AG08395 (cell line): ENCODE measurements at places on chromosomes 2 and 18.

- DNase-seq = peak; percentile 80
Measured at GRCh38 chr2:54572262-54572635, 116.1 kb downstream of the SPTBN1 start.

- peak; percentile 41 for DNase-seq
Measured at GRCh38 chr2:234587341-234588053, 90.6 kb upstream of the ARL4C start.

GRCh38 chr2:88167740-88168139 is 2.4 kb upstream of the THNSL2 start:
- no peak for DNase-seq

DNA sequence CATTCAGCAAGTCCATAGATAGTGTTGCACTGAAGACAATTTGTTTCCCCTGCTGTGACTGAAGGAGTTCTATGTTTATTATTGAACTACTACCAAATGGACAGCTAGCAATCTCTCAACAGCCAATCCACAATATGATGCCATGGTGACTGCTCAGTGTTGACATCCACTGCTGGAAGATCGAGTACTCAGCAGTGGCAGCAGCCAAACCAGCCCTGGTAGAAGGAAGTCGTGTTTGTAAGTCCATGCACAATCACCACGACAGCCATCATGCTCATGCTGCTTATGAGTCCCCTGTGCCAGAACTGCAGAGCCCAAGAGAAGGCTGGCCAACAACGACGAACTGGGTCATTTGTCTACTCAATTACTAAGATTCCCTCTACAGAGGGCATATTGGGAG is 66.4 kb downstream of the OSR1 start:
- no peak for DNase-seq

DNA sequence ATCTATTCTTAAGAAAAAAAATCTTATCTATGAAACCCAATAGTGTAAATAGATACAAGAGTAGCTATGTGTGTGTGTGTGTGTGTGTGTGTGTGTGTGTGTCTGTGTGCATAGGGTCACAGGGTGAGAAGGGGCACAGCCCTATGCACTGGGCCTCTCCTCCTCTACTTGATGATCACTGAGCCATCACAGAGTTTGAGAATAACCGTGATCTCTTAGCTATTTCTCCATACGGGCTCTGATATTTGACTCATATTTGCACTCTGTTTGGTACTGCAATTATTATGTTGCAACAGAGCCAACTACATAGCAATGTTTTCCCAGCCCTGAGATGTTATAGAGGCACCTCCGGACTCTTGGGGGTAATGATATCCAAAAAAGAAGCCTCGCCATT is 28.8 kb upstream of the SLC40A1 start:
- DNase-seq = peak; percentile 10

GRCh38 chr2:115161081-115161770 is 718.8 kb downstream of the DPP10 start:
- no peak for DNase-seq

DNA sequence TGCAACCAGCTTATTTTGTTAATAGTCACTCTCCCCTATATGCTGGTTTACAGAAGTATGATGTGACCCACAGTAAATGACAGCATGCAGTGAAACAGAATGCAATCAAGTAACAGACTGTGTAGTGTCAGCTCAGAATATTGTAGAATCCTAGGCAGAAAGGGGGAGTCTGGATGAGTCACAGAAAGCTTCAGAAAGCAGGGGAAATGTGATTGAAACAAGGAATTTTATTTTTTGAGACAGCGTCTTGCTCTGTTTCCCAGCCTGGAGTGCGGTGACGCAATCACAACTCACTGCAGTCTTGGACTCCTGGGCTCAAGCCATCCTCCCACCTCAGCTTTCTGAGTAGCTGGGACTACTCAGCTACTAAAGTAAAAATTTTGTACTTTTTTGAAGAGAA is 219.9 kb upstream of the FBXO11 start:
- DNase-seq = peak; percentile 18

DNA sequence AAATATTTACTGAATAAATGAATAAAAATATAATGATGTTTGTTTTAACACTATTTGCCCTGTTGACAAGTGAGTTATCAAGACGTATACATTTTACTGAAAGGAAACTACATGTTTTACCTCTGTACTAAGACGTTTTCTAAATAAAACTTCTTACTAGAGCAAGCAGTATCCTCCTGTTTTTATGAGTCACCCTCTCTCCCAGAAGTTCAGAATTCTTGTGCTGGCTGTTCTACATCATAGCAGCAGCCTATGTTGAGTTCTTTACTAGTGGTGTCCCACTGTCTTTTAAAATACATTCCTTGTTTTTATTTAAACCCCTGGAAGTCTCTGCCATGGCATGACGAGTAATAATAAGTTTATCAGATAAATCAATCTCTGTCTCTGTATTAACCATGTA is 297.4 kb downstream of the CALCRL start:
- no peak for DNase-seq

- DNase-seq = peak; percentile 46
Measured at GRCh38 chr18:8813611-8814010, 108.3 kb downstream of the MTCL1 start.

DNA sequence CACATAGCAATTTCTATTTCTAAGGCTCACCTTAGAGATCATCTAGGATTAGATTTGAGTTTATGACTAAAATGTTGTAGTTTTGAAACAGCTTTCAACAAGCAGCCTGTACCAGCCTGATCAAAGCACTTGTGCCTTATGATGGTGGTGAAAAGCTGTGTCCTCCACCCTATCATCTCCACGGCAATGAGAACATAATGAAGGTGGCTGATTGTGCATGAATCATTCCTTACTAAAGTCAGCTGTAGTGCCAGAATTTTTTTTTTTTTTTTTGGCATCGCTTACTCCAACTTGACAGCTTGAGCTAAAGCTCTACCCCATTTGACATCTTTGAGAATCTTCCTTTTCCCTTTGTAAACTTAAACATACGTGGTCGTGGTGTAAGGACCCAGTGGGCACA is 86.0 kb downstream of the DCC start:
- DNase-seq = no peak

- DNase-seq = no peak
Measured at GRCh38 chr2:46843316-46843715, 72.3 kb downstream of the MCFD2 start.

DNA sequence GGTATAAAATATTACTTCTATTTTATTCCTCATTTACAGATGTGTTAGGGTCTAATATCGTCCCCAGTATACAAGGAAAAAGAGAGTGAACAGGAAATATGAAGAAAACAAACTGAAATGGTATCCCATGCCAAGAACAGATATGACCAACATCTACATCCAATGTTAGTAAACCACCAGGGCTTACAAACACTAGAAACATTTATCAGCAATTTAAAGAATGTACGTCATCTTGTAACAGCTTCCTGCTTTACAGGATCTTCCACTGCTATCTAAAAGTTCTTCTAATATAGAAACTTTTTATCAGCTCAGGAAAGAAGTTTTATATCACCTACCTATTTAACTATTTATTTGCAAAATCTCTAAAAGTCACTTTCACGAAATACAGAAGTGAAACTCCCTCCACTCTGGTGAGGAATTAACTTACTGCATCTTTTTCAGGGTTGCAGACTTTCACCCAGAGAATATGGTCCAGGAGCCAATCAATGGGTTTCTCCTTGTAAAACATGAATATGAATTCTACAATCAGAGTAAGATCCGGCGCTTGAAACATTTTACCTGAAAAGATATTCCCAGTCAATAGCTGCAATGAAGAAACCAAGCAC is 35.2 kb downstream of the UNC50 start:
- no peak for DNase-seq

- DNase-seq = peak; percentile 60
Measured at GRCh38 chr2:10658041-10658913, 31.5 kb downstream of the NOL10 start.

DNA sequence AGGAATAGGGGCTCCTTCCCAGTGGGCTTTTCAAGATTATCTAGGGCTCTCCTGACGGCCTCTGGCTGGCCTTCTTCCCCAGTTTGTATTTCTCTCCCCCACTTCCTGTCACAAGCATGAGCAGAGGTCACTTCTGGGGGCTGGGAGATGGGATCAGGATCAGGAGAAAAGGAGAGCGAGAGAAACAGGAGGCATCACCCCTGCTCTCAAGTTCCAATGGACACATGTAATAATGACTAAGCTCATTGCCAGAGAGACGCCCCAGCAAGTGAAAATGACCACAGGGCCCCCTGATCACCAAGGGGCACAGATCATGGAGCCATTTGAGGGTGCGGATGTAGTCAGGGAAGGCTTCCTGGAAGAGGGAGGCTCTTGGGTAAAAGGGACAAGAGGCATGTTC is 92.1 kb downstream of the SMAD7 start:
- DNase-seq = no peak

DNA sequence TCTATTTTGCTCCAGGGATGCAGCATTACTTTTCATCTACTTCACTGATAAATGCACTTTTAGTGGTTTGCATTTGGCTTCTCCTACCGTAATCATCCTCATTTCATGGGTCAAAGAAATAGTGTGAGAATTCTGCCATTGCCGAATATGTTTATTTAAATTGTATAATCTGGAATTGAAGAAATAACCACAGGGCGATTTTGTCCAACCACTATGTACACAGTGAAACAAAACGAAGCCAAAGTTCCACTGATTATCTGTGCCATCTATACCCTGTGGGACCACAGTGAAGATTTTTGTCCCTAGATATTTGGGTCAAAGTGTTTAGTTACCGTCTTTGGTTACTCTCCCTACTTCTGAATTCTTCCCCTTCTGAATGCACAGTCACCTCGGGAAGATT is 888.6 kb upstream of the NRXN1 start:
- no peak for DNase-seq

- no peak for DNase-seq
Measured at GRCh38 chr2:138333677-138334076, 167.9 kb upstream of the SPOPL start.

DNA sequence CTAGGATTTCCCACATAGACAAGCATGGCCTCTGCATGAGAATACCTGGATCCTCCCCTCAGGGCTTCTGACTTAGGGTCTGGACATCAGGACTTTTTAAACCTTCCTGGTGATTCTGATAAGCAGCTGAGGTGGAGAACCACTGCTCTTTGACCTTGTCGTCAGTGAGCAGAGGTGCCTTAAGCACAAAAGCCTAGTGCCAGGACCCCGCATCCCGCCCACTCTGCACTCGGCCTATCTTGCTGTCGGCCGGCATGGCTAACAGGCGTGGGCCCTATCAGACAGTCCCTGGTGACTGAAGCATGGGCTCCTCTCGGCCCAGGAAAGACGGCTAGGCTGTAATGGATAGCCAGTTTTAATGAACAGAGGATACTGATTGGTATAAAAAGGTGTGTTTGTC is 6.2 kb downstream of the ANKRD23 start:
- no peak for DNase-seq

GRCh38 chr2:84474176-84474575 is 15.1 kb upstream of the SUCLG1 start:
- DNase-seq = no peak

DNA sequence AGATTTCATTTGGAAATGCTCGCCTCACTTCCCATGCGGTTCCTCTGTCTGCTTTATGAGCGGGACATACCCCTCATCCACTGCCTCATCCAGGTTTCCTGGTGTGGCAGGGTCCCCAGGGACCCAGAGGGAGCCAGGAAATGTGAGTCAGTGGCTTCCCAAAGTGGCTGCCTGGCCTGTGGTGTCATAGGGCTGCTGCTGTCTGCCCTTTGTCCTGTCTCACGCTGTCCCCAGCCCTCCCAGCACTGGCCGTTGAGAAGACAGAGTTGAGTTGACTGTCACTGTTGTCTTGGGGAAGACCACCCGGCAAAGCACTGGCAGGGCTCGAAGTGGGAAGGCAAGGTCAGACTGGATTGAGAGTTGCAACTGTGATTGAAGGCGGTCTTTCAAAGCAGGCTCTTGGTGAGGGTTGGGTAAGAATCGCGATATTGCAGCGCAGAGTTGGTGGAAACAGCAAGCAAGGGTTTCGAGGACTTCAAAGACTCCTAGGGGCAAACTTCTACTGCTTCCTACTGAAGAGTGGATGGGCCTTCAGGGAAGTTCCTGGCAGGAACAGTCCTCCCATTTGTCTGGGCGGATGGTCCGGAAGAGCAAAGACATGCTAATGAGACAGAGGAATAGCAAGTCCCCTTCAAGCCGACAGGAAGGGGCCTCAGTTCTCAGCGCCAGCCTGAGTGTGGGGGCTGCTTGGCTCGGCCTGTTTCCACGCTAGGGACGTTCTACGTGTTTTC is 33.9 kb downstream of the RAB31 start:
- DNase-seq = peak; percentile 72

DNA sequence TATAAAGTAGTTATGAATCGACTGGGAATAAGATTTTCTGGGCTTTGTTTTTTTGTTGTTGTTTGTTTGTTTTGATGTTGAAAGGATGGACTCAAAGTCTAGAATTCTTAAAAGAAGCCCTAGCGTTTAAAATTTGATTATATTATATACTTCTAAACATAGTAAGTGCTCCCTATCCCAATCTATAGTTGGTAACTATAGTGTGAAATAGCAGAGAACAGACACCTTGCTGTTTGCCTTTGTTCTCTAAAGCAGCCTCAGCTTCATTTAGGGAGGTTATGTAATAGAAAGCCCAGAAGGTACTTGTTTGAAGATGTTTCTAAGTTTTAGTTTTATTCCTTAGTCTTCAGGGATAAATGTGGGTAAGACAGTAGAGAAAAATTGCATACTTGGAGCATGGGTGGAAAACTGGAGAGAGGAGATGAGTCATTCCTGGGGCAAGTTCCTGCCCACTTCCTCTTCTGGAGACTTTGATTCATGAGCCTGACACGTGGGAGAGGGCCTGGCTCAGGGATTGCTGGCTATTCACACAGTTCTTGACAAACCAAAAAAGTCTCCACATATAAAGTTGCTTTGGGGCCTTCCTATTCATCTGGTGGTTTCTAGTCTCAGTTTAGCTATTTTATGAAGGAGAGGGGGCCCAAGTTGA is 131.9 kb downstream of the MYO1B start:
- peak; percentile 88 for DNase-seq

DNA sequence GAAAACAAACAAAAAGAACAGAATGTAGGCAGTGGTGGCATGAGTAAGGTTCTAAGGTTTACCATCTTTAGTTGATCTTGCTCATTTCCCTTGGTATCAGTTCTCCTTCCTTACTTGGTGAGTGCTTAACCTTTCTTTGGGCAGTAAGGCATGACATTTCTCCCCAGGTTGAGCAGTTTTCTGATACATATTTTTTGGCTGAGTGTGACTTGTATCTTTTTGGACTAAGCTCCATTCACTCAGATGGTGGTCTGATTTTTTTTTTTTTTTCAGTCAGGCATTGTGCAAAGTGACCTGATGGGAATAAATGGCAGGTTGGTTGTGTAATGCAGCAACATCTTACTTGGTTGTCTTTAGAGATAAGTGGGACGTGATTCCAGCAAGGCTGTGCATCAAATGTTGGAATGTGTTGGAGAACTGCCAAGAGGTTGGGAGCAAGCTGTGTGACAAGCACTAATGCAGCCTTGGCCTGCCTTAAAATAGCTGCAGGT is 15.1 kb downstream of the SPTBN1 start:
- DNase-seq = no peak
